ENCODE measurements at places on chromosomes 4 and X.

- DNase-seq, result no peak
Observed at GRCh38 chr4:83837614-83838308, 301.9 kb downstream of the GPAT3 start.

DNA sequence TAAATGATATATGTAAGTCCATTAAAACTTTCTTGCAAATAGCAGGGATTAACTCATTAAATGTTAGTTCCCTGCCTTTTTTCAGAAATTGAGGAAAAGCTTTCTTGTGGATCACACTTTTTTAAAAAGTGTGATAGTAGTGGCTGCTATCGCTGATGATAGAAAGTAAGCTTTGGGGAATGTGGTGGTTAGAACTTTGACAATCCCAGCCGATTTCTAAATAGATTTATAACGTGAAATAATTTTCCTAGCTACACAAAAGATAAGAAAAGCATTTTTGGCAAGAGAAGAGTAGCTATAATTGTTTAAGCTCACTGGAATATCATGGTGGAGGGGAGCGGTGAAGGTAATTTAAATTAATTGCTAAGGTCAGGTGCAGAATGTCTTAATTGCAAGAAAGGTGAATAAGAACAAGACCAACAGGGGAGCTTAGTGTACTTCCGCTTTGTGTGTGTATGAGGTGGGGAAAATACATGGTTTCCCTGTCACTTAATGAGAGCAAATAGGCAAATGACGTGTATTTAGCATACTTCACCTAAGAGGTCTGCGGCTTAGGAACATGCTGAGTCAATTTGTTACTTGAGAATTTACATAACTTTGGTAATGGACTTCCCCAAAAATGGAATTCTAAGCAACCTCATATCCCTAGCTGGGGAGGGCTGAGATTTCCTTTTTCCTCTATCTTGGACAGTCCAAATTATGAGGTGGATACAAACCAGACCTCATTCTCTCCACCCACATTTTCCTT, 11.7 kb upstream of the IL21 start:
- no peak for DNase-seq

GRCh38 chr4:63396269-63396668, 1013.0 kb downstream of the TECRL start:
- no peak for DNase-seq

GRCh38 chrX:21781525-21781924, 23.6 kb upstream of the SMPX start:
- DNase-seq, result no peak

DNA sequence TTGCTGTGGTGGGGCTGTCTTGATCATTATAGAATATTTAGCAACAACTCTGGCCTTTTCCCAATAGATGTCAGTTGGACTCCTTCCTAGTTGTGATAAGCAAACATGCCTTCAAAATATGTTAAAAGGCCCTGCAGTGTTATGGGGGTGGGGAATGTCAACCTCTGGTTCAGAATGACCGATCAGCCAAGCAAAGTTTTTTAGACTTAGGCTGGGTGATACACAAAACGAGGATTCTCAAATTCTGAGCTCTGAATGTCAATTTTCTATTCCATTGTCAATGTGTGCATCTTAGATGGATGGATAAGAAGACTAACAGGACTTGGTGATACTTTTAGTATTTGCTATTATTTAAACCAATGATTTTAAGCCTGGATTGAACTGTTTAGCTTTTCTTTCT, 940.0 kb upstream of the GRIA3 start:
- no peak for DNase-seq

GRCh38 chr4:104294811-104295210, 199.9 kb downstream of the CXXC4 start:
- DNase-seq, result no peak

- DNase-seq, result no peak
Observed at GRCh38 chr4:151420250-151420807, 11.4 kb downstream of the FHIP1A start.

GRCh38 chrX:32141841-32142240, 1069.5 kb downstream of the DMD start:
- DNase-seq, result no peak

DNA sequence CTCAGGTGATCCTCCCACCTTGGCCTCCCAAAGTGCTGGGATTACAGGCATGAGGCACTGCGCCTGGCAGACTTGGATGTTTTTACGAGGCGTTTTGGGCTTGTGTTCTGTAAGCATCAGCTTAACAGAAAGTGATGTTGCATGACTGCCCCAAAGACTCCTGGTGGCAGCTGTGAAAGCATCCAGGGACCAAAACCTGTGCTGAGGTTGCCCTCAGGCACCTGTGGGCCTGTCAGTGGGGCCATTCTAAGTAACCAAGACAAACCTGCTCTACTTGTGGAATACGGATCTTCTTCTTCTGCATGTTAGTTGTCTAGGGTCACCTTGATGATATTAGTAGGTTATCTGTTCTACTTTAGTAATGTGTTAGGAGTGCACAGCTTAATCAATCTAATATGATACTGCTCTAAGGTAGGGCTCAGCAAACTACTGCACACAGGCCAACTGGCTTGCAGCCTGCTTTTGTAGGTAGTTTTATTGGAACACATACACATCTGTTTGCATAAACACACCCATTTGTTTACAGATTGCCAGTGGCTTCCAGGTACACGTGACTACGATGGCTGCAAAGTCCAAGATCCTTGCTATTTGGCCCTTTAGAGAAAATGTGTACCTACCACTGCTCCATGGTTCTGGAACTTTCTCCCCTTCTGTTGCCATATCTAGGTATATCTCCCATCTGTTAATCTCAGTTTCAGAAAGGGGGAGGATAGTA, 136.7 kb downstream of the GPR143 start:
- no peak for DNase-seq

DNA sequence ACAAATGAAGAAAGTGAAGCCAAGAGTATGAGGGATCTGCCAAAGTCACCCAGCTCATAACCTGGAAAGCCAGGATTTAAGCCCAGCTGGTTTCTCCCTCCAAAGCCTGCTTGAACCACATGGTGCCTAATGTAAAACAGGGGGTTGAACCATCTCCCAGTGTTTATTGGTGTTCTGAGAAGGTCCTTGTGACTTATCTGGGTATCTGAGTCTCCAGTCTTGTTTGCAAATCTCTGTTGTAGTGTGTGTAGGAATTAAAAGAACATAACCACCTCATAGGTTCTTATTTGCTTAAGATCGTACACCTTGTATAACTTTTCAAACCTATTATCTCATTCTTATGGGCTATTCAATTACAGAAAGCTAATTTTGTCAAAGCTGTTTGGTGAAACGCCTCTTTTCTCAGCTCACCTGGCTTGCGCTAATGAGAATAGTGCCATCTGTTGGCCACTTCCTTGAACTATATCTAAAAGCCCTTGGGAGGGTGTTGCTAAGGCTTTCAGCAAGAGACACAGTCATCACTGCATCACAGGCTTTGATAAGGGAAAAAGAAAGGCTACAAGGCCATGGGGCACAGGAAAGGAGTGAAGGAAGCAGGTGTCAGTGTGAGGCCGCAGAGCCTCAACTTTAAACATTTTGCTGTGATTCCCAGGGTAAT, 34.0 kb downstream of the ETDB start:
- no peak for DNase-seq

DNA sequence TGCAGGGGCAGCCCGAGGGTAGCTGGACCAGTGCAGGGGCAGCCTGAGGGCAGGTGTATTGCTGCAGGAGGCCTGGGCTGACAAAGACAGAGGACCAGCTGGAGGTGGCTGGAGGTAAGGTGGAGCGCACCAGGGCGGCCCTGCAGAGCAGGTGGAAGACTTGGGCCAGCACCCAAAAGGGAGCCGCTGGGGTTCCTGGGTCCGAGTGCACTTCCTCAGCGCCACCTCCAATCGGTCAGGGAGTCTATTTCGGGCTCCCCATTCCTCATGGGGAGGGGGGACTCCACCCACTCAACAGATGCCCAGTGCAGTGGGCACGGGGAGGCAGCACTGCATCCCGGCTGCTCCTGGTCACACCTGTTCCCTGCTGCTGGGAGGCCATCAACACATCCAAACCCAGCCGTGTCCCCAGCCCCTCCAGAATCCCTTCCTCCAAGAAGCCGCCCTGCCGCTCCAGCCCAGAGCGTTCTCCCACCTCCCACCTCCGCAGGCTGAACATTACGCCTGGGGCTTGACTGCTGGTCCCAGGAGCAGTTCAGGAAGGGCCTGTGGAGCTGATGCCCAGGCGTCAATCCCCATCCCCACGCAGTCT, 1.5 kb downstream of the LRPAP1 start:
- DNase-seq, result no peak

GRCh38 chr4:2767046-2767704, 11.0 kb upstream of the TNIP2 start:
- no peak for DNase-seq

Data from NCI-H187 treated with DMSO at 0.1 percent for 48 hours (cell line).